ENCODE measurements at places on chromosomes 11 and 22.

- DNase-seq: no peak
Observed at GRCh38 chr11:134413826-134414731, 2.0 kb upstream of the B3GAT1 start.

- no peak for DNase-seq
Observed at GRCh38 chr22:46509416-46510089, 27.9 kb downstream of the CELSR1 start.

- DNase-seq: peak; percentile 31
Observed at GRCh38 chr11:44927174-44927661, 23.5 kb downstream of the TP53I11 start.

DNA sequence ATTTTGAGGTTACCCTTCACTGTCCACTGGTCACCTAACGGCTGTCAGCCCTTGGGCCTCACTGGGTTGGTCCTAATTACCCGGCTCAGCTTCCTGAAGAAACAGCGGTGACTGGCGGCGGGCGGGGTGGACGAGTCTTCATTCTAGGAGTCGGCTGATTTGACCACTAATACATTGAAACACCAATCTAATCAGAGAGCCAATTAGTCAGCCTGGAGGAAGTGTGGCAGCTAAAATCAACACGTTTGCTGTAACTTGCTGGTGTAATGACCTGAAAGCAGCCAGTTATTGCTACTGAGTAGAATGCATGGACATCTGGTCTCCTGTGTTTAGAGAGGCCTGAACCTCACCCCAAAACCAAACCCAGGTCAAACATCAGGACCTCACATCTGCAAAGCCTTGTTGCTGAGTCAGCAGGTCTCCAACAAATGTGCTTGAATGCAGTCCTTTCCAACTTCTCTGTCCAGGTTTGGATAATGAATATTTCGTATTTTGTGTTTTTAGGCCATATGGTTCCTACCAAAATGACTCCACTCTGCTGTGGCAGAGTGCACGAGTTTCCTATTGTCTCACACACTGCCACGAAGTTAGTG is 496.4 kb downstream of the BRD1 start:
- no peak for DNase-seq

DNA sequence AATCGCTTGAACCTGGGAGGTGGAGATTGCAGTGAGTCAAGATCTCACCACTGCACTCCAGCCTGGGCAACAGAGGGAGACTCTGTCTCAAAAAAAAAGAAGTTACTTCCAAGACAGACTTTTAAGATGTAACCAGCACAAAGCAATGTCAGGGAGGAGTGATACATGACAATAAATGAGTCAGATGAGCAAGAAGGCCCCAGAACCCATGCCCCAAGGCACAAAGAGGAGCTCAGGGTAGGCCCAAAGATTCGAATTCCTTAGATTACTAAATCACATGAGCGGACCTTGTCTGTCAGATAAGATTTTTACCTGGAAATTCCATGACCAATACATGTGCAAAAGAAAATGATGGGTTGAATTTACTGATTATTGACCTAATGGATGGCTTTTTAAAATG is 10.5 kb upstream of the JHY start:
- DNase-seq: no peak

GRCh38 chr11:17730608-17731462 is 3.7 kb upstream of the KCNC1 start:
- DNase-seq: no peak

DNA sequence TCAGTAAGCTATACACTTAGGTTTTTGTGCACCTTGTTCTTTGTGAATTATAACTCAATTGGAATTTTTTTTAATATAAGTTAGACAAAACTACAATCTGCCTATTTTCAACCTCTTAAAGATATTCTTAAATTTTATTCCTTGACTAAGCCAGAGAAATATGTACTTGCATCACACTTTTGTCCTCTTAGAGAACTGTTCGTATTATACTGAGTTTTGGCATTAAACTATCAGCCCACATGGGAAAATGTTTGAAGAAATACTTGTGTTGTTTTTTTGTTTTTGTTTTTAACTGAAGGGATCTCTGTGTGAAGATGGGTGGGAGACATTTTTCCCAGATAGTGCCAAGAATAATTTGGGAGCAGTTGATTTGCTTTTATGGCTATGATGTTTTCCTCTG is 25.3 kb downstream of the CEP295 start:
- no peak for DNase-seq

GRCh38 chr11:2999464-2999998 is 7.4 kb upstream of the NAP1L4 start:
- DNase-seq: no peak

GRCh38 chr11:92130421-92130831 is 94.2 kb upstream of the FAT3 start:
- no peak for DNase-seq

DNA sequence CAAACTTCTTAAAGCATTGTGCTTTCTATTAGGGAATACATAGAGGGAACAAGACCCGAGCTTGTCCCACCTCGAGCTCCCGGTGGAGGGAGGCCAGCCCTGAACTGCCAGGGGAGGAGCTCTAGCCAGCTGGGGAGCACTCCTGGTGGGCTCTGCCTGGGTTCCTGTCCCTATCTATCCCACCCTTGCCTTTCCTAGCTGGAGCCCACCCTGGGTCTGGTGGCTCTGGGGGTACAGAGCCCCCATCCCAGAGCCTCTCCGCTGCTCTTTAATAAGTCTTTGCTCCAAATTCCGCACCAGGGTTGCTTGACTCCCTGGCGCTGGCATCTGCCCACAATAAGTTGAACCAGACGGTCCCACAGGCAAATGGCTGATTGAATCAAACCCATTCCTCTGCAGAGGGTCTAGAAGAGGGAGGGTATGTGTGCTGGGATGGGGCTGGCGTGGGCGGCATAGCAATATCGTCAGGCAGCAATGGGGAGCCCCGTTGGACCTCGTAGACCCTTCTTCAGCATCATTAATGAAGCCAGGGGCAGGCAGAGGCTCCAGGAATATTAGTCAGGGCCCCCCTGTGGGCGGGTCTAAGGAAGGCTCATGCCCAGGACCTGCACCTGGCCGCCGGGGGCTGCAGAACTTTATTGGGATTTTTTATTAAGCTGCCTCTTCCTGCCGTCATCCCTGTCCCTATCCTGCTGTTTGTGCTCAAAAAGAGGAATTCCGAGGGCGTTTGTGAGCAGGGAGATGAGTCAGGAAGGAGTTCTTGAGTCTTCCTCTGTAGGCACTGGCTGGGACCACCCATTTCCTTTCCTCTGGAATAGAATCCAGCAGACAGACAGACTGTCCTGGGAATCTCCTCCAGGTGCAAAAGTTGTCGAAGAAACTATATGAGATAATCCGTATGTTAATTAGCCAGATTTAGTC is 38.5 kb upstream of the RIC3 start:
- no peak for DNase-seq

DNA sequence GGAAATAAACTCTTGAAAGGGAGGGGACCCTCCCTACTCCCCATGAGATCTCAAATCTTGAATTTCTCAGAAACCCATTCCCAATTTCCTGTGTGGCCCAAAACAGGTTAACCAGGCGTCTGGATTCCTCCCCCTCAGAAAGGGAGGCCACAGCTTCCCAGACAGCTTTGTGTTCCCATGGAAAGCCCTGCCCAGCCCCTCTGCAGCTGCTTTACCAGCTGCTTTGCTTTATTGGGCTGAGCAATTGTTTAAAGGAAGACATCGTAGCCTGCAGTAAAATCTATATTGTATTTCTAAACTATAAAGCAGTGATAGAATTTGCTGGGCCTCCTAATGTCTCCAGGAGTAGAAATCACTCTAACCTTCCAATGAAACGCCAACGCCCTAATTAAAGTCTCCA is 97.4 kb downstream of the CHST1 start:
- no peak for DNase-seq

GRCh38 chr11:61310749-61311148 is 15.6 kb upstream of the VWCE start:
- DNase-seq: no peak

GRCh38 chr11:99320769-99321290 is 300.1 kb downstream of the CNTN5 start:
- no peak for DNase-seq

DNA sequence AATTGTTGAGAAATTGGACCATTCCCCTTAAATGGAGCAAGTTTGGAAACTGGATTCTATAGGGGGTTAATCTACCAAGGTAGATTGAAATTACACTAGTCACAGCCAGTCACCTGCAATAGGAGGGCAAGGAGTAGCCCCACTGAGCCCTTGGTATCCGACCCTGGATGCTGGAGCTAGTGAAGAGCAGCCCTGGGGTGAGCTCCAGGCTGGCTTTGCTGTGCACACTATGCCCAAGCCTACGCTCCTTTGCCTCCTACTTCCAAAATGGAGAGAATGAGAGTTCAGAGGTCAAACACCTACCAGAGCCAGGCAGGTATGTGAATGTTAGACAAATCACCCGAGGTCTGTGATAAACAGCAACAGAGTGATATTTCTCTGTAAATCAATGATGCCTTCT is 23.7 kb downstream of the SNU13 start:
- no peak for DNase-seq

DNA sequence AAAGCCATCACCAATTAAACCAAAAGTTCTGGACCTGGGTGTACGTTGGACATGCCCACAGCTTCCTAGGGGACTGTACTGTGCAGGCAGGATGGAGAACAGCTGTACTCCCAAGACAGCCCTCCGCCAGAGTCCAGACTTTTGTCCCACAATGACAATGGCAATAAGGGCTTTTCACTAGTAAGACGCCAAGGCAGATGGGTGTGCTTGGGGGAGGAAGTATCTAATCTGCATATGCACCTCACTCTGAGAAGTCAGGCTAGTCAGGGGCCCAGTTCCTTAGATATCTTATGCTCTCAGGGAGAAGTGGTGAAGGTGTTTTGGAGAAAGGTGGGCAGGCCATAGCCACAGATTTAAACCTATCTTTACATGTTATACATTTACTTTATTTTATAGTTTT is 85.1 kb upstream of the USP47 start:
- no peak for DNase-seq

DNA sequence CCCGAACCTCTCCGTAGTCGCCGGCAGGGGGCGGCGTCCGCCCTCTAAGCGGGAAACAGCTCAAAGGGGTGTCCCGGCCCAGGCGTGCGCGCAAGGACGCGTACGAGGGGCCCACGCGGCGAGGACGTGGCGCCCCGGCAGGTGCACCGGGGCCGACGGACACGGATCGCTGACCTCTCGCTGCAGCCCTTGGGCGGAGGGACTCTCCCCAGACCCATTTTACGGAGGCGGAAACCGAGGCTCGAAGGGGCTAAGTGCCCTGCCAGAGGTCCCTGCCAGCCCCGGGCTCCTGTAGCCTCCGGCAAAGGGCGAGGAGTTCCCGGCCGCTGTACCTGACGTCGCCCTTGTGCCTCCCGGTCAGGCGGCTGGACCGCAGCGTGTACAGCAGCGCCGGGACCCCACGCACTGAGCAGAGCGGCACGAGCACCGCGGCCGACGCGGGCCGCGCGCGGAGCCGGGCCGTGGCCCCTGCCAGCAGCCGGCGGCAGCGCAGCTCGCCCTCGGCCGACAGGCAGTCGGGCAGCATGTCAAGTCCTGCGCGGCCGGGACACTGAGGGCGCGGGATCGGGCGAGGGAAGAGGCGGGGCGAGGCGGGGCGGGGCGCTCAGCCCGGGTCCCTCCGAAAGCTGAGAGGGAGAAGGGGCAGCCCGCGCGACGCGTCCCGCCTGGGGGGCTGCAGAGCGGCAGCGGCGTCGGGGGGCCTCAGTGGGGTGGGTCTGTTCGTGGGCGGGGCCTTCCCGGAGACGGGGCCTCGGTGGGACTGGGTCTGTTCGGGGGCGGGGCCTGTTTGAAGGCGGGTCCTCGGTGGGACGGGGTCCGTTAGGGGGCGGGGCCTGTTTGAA is at the start of gene NUDT8:
TSS of gene NUDT8 (minus strand) at position 552 of the 842 bp plus-strand sequence. CDS start at position 526, 26 bp downstream.
- peak; percentile 74 for DNase-seq

DNA sequence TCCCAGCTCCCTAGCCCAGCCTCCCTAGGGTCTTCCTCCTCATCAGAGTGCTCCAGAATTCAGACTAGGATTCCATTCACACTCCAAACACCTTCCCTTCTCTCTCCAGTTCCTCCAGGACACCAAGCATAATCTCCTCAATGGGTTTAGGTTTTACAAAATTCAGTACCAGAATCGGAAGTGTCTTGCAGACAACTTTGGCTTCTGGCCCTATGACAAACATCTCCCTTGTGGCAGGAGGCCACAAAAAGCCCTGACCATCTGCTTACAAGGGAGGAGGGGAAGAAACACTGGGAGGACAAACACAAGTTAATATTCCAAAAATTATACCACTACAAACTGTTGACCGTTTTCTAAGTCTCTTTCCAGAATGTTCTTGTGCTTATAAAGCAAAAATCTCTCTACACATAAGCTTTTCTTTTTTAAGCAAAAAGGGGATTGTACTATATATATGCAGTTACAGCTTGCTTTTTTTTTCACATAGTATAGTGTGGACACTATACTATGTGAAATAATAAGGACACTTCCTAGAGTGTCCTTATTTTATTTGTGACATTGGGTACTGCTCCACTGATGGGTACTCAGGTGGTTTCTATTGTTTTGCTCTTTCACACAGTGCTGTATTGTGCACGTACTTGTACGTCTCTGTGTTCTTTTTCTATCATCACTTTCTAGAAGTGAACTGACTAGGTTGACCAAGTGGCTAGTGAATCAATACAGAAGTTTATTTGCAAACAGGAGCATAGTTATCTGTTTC is 78.7 kb downstream of the BDNF start:
- no peak for DNase-seq

DNA sequence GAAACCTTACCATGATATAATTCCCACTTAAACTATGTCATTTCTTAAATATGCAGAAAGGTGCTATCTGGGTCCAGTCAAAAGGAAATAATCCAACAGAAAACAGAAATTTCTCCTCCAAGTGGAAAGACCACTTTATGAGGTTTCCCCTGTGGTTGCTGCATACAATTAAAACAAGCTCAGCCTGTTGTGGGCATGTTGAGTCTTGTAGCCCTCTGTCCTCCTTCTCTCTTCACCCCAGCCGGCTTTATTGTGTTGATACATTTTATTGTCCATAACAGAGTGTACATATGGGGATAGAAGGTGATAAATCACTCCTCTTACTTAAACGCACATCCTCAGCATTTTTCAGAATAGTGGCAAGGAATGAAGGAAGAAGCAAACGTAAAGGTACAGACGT is 126.0 kb upstream of the MTNR1B start:
- DNase-seq: no peak

DNA sequence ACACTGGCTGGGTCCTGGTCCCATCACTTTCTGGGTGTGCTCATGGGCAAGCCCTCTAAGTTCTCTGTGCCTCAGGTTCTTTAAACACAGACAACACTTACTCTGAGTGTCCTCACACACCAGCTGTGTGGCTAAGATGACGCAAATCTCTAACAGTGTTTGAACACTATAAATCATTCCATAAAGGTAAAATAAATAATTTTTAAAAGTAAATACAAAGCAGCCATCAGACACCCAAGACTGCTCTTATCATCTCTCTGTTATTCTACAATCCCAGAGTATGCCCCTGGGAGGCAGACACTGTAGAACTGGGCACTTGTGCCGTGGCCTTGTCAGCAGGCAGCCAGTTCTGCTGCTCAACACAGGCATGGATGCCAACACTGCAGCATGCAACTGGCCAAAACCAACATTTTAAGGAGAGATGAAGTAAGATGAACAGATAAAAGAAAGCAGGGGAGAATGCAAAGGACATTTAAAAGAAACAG is 56.8 kb downstream of the RPL27A start:
- DNase-seq: no peak

DNA sequence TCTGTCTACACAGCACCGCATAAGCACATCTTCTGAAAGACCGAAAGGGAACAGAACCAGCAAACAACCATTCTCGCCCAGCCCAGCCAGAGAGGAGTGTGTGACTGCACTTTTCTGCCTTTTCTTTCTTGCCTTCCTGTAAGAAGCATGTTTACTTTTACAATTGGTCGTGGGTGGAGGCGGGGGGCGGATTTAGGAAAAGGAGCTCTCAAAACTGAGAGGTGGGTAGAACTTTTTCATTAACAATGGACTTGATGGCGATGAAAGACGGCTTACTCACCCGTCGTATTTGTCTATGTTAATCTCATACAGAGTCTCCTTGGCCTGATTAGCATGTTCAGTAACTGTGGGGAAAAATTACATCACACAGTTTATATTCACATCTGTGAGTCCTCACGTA is 27.2 kb downstream of the CERK start:
- no peak for DNase-seq
